ENCODE measurements at places on chromosomes 5 and 9. TPM values are rescaled to one million over a fixed set of nuclear protein-coding genes. Genes with fewer than 3 reads are reported as not detected.

PTGES gene
- total RNA-seq, result 0.74 TPM

HTR4 gene
- not detected for total RNA-seq

TMOD1 gene
- total RNA-seq, result 3.8 TPM

IFNA6 gene
- not detected for total RNA-seq

DNA sequence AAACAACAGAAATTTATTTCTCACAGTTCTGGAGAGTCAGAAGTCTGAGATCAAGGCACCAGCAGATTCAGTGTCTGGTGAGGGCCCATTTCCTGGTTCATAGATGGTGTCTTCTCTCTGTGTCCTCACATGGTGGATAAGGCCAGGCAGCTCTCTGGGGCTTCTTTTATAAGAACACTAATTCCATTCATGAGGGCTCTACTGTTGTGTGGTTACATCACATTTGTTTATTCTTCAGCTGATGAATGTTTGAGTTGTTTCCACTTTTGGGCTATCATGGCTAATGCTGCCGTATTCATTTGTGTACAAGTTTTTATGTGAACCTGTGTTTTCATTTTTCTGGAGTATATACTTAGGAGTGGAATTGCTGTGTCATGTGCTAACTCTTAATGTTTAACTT, 35.2 kb downstream of the DDX4 start:
- peaks cover 4% of the 10 kb centered on the region for H3K36me3 ChIP-seq
- peaks cover 33% of the 10 kb centered on the region for H3K27me3 ChIP-seq

- DNase-seq, result peak; percentile 63
- H3K36me3 ChIP-seq, result no peaks in the 10 kb centered on the region
- H3K4me1 ChIP-seq, result peaks cover 10% of the 10 kb centered on the region
- no peaks in the 10 kb centered on the region for H3K27me3 ChIP-seq
These were observed 35.3 kb upstream of the CLPTM1L start for GRCh38 chr5:1380011-1380817.

DNA sequence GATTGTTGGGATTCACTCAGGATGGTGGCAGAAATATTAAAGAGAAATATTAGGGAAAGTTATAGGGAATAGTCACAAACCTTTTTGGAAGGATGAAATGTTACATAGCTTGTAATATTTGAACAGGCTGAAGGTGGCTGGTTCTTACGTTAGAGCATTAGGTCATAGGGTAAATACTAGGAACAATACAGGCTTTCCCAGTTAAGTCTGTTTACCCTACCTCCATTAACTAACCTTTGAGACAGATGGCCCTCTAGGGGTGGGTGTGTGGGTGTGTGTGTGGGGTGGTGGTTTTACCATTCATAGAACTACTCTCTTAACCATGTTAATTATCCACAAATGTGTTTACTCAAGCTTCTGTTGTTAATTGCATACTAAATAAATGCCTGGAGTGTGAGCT, 94.3 kb upstream of the STK32A start:
- no peaks in the 10 kb centered on the region for H3K27me3 ChIP-seq
- H3K27ac ChIP-seq, result no peak overlapping the region
- no peak for DNase-seq
- no peak overlapping the region for H3K4me3 ChIP-seq
- peaks cover 1% of the 10 kb centered on the region for H3K36me3 ChIP-seq
- no peaks in the 10 kb centered on the region for H3K4me1 ChIP-seq

- H3K27ac ChIP-seq, result no peak overlapping the region
- no peaks in the 10 kb centered on the region for H3K36me3 ChIP-seq
- DNase-seq, result no peak
These were observed 176.1 kb downstream of the ATPSCKMT start for GRCh38 chr5:10073441-10074104.

- DNase-seq, result no peak
- H3K4me3 ChIP-seq, result no peak overlapping the region
- no peaks in the 10 kb centered on the region for H3K36me3 ChIP-seq
- H3K4me1 ChIP-seq, result no peaks in the 10 kb centered on the region
These were observed 77.4 kb downstream of the C7 start for GRCh38 chr5:40986666-40987065.

DNA sequence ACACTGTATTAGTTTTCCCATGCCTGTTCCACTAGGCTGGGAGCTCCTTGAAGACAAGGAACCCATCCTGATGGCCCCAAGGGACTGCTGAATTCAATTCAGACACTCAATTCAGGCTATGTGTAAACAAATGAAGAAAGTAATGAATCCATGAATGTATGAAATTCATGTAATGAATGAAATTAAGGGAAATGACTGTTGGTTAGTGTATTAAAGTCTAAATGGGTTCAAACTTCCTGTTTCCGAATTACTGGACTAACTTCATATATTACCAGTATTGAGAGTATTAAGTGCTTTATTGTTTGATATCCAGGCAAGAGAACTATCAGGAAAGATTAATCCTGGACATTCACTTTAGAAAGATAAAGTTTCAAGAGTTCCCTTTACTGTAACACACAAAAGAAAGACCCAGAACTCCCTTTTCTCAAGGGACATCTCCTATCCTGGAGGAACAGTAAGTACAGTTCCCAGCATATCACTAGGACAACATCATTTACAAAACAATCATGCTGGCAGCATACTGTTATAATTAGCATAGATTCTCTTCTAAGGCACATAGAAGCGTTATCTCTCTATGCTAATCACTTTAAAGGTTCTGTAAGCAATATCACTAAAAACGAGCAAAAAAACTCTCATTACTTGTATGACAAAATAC, 28.5 kb upstream of the IFNK start:
- peaks cover 5% of the 10 kb centered on the region for H3K36me3 ChIP-seq
- no peak overlapping the region for H3K4me3 ChIP-seq
- DNase-seq, result no peak
